ENCODE measurements at places on chromosomes 4 and X.
A peak's percentile ranks its signal among the peaks of the same experiment; 100 is the strongest.

DNA sequence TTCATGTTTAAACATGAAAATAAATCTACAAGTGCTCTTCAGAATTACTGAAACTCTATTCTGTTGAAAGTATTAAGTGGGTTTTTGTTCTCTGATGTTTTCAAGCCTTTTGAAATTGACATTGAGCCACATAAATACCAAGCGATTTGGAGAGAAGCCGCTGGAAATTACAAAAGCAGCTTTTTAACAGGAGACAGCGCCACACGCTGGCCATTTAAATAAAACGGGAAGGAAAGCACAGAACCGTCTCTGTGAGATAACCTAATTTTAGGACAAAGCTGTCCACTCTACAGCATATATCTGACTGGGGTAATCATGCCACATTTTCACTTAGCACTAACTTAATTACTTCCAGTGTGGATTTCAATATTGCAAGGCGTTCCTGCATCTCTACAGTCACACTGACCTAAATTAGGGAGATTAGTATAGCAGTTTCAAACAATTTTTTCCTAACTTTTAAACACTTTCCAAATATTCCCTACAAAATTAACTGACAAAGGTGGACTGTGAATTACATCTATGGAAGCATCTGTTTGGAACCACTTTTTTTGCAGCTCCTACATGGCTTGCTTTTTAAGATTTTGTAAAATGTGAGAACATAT, 6.8 kb upstream of the ANOS1 start:
- peak; percentile 22 for DNase-seq

GRCh38 chr4:38462367-38463055, 201.5 kb upstream of the KLF3 start:
- no peak for DNase-seq

DNA sequence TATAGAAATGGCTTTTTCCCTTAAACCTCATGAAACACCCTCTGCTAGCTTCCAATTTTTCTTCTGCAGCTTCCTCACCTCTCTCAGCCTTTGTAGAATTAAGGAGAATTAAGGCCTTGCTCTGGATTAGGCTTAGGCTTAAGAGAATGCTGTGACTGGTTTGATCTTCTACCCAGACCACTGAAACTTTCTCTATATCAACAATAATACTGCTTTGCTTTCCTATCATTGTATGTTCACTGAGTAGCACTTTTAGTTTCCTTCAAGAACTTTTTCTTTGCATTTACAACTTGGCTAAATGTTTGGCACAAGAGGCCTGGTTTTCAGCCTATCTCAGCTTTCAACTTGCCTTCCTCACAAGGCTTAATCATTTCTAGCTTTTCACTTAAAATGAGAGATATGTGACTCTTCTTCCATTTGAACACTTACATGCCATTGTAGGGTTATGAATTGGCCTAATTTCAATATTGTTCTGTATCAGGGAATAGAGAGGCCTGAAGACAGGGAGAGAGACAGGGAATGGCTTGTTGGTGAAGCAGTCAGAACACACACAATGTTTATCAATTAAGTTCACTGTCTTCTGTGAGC, 28.2 kb downstream of the TMEM154 start:
- no peak for DNase-seq

DNA sequence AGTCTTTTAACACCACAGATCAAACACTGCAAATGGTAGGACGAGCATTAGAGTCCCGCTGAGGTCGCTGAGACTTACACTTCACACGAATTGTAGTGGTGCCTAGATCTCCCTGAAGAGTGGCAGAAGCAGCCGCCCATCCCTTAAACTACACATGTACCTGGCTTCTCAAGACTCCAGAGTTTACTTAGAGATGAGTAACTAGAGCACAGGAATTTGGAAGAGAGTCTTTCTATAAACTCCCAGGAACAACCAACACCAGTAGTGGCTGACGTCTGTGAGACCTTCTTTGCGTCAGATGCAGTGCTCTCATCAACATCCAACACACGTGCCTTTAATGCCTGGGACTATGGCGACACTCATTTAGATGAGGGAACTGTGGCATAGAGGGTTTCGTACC, 12.6 kb downstream of the SORBS2 start:
- DNase-seq: no peak

- DNase-seq: peak; percentile 47
These were observed 19.8 kb downstream of the C4orf50 start for GRCh38 chr4:5998333-5998936.

DNA sequence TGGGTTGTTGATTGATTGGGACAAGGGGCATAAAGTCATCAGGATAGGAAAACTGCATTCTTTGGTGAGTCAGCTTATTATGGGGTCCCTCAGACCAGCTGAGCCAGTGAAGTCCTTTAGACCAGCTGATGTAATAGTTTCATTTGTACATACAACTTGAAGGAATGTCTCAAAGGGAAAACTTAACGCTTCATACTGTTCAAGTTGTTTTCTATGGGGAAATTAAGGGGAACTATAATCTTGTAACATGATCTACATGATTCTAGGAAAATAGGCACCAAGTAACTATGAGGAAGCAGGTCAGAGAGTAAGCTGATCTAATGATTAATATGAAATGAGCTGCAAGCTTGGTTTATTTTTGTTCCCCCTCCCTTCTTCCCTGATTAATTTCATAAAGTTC, 175.1 kb upstream of the GRID2 start:
- peak; percentile 17 for DNase-seq

GRCh38 chr4:52856801-52857200, 5.3 kb upstream of the RASL11B start:
- DNase-seq: no peak

- DNase-seq: no peak
These were observed 15.7 kb downstream of the C1QTNF7 start for GRCh38 chr4:15443371-15444160.

DNA sequence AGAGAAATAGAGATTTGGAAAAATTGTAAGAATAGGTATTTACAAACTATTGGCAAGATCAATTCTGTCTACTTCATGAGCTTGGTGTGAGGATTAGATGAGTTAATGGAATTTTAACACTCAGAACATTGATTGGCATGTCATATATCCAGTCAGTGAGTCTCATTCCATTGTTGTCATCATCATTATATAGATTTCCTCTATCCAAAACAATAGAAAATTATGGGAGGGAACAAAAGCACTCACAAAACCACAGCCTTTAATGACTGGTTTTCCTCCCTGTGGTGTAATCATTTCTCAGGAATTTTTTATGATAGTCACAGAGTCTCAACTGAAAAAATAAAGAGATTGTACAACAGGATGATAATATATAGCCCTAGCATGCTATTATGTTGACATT, 21.1 kb downstream of the KLHL5 start:
- peak; percentile 78 for DNase-seq

DNA sequence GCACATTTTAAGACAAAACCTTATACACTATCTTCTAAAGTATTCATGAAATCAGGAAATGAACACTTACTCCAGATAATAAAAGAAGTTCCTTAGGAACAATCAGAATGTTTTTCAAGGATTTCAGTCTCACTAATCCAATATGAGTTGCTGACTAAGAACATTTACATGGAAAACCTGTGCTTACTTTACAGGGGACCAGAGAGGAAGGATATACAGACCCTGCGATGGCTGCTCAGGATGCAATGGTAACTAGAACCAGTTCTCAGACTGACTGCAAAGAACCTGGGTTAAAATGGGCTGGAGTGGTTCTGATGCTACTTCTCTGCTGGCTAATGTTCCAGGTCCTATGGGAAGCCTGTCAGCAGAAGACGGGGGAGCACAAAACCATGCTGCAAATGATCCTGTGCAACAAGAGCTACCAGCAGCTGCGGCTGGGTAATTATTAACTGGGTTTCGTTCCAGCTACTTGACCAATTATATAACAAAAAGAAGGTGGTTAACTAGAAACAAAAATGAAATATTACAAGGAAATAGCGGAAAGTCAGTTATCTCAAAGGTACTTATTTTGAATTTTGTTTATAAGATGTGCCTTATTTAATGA, 85.3 kb downstream of the ANXA10 start:
- no peak for DNase-seq

DNA sequence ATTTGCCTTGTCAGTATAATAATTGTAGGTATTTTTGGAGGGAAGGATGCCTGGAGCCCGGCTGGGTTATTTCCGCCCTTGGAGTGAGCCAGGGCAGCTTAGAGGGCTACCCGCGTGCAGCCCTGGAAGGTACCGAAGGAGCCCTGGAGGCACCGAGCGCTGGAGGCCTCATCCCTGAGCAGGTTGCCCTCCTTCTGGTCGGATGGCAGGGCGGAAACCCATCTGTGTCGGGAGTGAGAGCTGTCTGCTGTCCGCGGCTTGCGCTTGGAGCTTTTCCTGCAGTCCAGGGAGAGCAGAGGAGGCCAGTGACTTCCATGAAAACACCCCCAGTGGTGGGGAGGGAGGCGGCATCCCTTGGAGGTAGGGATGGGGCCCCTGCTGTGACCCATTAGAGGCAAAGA, 122.1 kb downstream of the TBL1X start:
- DNase-seq: no peak

GRCh38 chr4:109171070-109171469, 131.4 kb downstream of the COL25A1 start:
- DNase-seq: peak; percentile 48

- no peak for DNase-seq
These were observed 16.8 kb downstream of the SH3BP2 start for GRCh38 chr4:2809610-2810180.

DNA sequence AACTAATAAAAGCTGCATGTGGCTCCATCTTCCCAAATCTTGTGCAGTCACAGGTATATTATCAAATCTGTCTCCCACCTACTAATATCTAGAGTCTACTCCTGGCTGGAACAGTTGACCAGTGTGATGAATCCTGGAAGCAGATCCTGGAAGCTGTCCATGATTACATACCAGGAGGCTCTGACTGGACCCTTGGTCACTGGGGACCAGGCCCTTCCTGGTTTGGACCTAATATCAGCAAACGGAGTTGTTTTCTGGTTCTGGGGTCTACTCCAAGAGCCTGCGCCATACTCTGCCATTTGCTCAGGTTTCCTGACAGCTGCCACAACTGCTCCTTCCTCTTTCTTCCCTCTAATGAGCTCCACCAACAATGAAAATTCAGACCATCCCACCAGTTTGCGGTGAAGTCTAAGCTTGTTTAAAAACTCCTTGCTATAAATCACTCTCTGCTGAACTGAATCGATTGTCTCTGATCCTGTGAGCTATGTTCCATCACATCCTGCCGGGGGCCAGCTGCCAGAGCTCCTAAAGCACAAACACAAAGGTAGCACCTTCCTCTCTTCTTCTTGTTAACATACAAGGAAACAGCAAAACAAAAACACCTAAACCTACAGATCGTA, 114.2 kb downstream of the PALLD start:
- DNase-seq: no peak

DNA sequence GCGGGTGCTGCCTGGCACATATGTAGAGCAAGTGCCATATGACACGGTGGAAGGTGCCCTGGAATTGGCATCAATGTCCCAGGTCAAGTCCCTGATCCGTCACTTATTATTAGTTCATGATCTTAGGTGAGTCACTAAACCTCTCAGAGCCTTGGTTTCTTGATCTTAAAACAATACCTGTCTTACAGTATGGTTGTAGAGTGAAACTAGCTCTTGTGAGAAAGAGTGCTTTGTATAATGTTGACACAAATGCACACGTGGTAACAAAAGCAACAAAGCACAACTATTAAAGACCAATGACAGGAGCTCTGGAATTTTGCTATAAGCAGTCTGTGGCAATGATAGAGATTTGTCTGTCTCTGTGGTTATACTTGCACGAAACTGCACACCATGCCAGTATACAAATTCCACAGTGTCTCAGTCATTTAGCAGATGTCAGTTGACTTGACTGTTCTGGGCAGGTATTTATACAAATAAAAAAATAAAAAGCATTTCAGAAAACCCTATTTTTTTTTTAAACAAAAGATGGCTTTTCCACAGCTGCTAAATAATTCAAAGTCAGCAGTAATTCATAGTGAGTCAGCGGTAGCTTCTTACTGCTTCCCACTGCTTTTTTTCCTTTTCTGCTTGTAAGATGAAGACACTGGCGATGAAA, 19.7 kb upstream of the ACSL1 start:
- DNase-seq: peak; percentile 65

DNA sequence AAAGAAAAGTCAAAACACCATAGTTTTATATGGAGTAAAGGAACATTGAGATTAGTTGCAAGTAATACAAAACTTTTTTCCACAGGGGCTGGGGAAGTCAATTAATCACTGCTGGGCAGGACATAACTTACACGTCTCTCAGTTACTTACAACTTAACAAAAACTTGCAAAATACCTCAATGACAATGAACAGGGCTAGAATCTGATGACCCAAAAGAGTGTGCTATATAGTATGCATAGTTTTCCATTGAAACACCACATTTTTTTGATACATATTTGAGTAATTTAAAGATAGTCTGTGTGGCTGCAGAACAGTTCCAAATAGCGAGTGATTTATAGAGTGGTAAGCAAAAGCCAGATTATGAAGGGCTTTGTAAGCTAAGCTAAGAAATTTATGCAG, 172.3 kb upstream of the TRPC5 start:
- peak; percentile 35 for DNase-seq

GRCh38 chr4:87419578-87420249, 2.7 kb upstream of the NUDT9 start:
- DNase-seq: no peak

DNA sequence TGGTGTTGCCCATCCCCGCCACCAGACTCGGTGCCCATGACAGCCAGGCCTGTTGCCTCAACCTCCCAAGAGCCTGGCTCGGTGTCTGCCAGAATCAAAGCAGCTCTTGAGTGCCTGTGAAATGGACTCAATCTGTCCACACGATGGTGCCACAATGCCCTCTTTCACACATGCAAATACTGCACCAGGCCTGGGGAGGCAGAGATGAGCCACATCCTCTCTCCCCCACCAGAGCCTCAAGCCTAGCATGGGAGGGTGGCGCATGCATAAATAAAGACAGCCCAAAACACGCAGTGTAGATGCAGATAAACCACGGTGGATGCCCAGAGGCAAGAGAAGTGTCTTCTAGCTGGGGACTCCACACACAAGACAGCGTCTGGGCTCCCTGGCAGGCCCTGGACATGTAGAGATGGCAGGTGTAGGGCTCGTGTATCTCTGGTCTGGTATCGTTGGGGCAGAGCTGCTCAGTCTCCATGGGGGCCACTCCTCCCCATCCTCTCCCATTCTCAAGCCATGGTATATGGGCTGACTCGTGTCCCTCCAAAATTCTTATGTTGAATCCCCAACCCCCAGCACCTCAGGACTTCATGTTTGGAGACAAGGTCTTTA, 65.6 kb downstream of the JAKMIP1 start:
- no peak for DNase-seq

GRCh38 chr4:139153411-139154133, 23.4 kb downstream of the ELF2 start:
- peak; percentile 39 for DNase-seq

- DNase-seq: peak; percentile 55
These were observed 50.0 kb downstream of the LUZP4 start for GRCh38 chrX:115339441-115340025.

- DNase-seq: no peak
These were observed 13.9 kb downstream of the TACC3 start for GRCh38 chr4:1735215-1735614.

GRCh38 chr4:79598801-79599200, 190.8 kb upstream of the GK2 start:
- DNase-seq: no peak

Measured in fibroblast of skin of right biceps (primary cell).